ENCODE measurements at places on chromosomes 13 and 19. TPM values are rescaled to one million over a fixed set of nuclear protein-coding genes. Genes with fewer than 3 reads are reported as not detected.
A peak's percentile ranks its signal among the peaks of the same experiment; 100 is the strongest.

GRCh38 chr13:23679220-23679619, 109.0 kb downstream of the TNFRSF19 start:
- DNase-seq = no peak

DNA sequence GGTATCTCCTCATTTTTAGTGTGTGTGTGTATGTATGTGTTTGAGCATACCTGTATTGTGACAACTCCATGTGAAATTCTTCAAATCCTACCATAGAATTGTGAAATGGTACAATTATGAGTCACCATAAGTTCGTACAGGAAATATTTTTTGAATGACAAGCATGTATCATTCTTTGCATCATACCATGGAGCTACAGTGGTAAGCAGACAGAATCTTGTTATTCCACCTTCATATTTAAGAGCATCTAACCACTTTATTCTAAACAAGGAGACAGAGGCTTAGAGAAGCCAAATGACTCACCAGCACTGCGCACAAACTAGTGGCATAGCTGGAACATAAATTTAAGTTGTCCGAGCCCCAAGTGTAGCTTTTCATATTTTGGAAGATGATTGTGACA, 4.5 kb upstream of the EPSTI1 start:
- DNase-seq = no peak

DNA sequence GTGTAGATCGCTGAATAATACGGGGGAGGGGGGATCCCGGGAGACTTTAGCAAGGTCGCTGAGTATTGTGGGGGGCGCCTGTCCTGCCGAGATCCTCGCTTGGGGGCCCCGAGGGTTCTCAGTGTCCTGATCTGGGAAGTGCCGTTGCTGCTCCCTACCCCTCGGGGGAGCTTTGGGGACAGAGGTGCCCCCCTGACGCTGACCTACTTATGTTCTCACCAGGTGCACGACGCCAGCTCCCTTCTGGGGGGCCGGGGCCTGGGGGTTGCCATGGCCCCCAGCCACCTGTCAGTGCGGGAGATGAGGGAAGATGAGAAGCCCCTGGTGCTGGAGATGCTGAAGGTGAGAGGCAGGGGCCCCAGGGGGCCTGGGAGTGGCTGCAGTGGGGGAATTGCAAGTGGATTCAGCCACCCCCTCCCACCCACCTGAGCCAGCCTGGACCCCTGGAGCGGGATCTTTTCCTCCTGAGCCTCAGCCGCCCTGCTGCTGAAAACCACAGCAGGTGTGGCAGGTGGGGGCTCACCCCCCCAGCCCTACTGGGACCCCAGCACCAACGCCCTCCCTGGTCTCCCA, 537 bp downstream of the NAT14 start:
- DNase-seq = peak; percentile 24

DNA sequence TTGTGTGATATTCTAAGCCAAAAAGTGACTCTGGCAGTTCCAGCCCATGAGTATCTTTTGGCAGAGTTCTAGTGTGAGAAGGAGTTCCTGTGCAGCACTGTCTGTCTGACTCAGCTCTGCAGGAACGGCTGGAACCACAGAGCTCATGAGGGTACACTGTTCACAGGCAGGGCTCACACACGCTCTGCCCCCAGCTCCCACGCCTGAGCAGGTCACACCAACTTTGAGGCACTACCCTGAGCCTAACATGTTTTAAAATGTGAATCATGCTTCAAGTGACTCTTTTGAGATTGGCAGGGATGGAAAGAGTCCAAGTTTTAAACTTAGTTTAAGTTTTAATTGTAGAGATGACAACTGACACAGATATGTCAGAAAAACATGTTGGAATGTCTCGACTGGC, 1203.3 kb downstream of the UQCRFS1 start:
- no peak for DNase-seq

GRCh38 chr19:14315433-14315832, 65.8 kb upstream of the ADGRE5 start:
- no peak for DNase-seq

DNA sequence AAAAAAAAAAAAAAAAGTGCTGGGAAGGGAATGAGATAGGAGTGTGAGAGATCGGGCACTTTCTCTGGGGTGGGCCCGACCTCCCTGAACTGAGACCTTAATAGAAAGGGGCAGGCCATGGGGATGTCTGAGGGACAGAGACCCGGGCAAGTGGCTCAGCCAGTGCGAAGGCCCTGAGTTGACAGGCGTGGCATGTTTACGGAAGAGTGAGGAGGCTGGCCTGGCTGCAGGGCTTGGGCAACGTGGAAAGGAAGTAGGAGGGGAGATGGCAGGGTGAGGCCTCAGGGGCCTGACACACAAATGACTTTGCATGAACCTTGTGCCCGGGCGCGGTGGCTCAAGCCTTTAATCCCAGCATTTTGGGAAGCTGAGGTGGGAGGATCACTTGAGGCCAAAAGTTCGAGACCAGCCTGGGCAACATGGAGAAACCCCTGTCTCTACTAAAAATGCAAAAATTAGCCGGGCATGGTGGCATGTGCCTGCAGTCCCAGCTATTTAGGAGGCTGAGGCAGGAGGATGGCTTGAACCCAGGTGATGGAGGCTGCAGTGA, 13.9 kb downstream of the FCHO1 start:
- no peak for DNase-seq

DNA sequence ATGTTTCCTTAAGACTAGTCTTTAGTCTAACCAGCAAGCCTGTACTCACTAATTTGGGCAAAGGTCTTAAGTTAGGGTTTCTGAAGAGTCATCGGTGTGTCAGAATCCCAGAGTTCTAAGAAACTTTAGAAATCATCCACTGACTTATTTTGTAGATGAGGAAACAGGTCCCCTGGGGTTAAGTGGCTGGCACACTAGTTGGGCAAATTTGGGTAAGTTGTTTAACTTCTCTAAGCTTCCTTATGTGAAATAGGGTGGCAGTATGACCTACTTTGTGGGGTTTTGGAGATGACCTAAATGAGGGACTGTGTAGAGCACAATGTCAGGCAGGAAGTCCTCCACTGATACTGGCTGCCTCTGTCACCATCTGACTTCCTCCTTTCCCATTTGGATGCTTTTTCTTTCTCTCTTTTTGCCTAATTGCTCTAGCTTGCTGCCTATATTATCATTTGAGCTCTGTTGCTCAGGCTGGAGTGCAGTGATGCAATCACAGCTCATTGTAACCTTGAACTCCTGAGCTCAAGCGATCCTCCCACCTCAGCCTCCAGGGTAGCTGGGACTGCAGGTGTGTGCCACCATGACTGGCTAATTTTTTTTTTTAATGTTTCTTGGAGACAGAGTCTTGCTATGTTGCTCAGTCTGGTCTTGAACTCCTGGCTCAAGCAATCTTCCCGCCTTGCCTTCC, 2.3 kb downstream of the ADGRE3 start:
- DNase-seq = no peak

DNA sequence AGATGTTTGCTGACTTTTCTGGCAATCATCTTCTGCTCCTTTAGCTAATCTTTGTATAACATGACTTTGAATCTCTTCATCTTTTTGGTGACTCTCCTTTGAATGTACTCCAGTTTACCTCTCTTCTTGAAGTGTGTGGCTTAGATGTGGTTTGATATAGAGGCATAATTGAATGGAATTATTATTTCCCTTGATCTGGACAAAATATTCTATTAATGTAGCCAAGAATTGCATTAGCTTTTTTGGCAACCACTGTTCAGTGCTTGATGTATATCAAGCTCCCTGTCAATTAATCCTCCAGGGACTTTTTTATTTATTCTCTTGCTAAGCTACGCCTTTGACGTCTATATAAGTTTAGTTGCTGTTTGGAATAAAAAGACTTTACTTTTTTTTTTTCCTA, 490.8 kb downstream of the PCDH20 start:
- DNase-seq = no peak

GRCh38 chr13:100714478-100714877, 39.9 kb upstream of the TMTC4 start:
- DNase-seq = no peak

GRCh38 chr13:96053003-96053703, at the start of gene UGGT2:
Gene UGGT2, minus strand, starts transcription at chr13:96053401. Its CDS starts 89 bp downstream, at chr13:96053312.
- DNase-seq = peak; percentile 86

DNA sequence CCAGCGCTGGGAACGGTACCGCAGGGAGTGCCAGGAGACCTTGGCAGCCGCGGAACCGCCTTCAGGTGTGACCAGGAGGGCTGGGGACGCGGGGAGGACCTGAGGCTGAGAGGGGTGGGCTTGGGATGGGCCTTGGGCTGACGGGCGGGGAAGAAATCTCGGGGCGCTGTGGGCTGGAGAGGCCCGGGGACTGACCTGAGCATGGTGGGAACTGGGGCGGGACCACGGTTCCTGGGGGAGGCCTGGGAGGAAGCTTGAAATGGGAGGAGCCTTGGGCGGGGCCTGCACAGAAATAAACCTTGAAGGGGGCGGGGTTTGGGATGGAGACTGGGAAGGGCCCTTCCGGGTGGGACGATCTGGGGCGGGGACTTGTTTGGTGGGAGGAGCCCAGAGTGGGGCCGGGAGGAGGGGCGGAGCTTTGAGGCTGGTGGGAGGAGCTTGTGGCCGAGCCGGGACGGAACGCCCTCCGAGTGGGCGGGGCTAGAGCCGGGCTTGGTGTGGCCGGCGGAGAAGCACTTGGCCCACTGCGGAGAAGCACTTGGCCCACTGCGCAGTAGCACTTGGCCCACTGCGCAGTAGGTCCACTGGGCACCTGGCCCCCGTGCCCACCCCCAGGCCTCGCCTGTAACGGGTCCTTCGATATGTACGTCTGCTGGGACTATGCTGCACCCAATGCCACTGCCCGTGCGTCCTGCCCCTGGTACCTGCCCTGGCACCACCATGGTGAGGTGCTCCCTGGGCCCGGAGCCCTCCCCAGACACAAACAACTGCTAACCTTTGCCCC, 2.8 kb downstream of the GIPR start:
- peak; percentile 36 for DNase-seq

- DNase-seq = no peak
Observed at GRCh38 chr19:4547303-4548237, 7.7 kb upstream of the LRG1 start.

- DNase-seq = no peak
Observed at GRCh38 chr13:95262837-95263384, 38.3 kb downstream of the ABCC4 start.

DNA sequence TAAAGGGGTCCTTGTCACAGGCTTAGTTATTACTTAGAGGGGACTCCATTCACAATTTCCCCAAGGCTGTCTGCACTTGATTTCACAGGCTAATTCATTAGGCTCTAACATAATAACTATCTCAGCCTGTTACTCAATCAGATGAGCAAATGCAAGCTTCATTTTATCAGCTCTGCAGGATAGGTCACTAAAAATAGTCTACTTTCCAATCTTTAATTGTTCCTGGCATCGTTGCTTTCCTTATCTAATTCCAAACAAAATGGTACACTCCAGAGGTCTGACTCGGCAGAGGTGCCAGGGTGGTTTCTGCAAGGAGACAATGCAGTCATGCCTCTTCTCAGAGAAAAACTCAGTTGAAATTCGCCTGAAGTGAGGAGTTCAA, 69.7 kb upstream of the SLC15A1 start:
- DNase-seq = no peak

DNA sequence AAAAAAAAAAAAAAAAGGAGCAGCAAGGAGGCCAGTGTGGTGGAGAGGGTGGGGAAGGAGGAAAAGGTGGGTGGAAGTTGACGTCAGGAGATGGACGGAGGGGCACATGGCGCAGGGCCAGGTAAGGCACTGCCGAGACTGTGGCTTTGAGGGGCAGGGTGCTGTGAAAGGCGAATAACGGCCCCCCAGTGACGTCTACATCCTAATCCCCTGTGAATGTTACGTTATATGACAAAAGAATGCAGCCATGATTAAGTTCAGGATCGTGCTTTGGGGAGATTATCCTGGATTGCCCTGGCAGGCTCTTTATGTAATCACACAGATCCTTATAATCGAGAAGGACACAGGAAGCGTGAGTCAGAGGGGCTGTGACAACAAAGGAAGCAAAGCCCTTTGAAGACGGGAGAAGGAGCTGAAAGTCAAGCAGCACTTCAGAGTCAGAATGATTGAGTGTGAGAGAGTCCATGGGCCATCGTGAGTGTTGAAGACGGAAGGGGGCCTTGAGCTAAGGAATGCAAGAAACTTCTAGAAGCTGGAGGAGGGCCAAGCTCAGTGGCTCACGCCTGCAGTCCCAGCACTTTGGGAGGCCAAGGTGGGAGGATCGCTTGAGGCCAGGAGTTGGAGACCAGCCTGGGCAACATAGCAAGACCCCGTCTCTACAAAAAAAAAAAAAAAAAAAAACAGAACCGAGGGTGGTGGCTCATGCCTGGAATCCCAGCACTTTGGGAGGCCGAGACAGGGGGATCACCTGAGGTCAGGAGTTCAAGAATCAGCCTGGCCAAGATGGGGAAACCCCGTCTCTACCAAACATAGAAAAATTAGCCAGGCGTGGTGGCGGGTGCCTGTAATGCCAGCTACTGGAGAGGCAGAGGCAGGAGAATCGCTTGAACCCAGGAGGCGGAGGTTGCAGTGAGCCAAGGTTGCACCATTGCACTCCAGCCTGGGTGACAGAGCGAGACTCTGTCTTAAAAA, 13.8 kb upstream of the CEACAM16 start:
- no peak for DNase-seq

- peak; percentile 55 for DNase-seq
Observed at GRCh38 chr13:111215081-111216047, 100.3 kb downstream of the ARHGEF7 start.

GRCh38 chr13:77456271-77456670, 79.2 kb upstream of the SCEL start:
- no peak for DNase-seq

ETFB gene
- total RNA-seq = 48.5 TPM

ZNF749 gene
- total RNA-seq = 35.7 TPM
